ENCODE measurements at places on chromosomes 11 and 22. TPM values are rescaled to one million over a fixed set of nuclear protein-coding genes. Genes with fewer than 3 reads are reported as not detected.

- no peaks in the 10 kb centered on the region for H3K27me3 ChIP-seq
- no peak for DNase-seq
- peak overlapping the region; percentile 25 for H3K27ac ChIP-seq
- H3K4me3 ChIP-seq: no peak overlapping the region
Measured at GRCh38 chr22:46649141-46650077, 29.2 kb downstream of the GRAMD4 start.

GRCh38 chr11:77647654-77648305 is 10.2 kb upstream of the CLNS1A start:
- no peak overlapping the region for H3K27ac ChIP-seq
- no peaks in the 10 kb centered on the region for H3K4me1 ChIP-seq
- no peaks in the 10 kb centered on the region for H3K36me3 ChIP-seq
- no peak for DNase-seq

DNA sequence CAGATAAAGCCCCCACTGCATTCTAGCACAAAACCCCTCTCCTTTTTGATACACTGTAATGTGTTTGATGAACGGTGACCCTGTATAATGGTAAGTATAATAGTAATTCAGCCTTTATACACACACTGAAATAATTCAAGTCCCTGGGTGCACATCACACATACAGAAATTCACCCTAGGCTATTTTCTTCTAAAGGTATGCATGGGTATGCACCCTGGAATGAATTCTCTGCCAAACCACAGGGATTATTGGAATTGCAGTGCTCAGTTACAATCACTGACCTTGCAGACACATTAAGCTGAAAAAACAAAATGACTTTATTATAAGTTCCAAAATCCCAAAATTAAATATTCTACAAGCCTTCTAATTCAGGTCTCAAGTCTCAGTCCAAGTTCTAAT is 245.9 kb upstream of the FAT3 start:
- no peaks in the 10 kb centered on the region for H3K27me3 ChIP-seq
- no peak overlapping the region for H3K27ac ChIP-seq
- H3K4me1 ChIP-seq: no peaks in the 10 kb centered on the region

OR8G5 gene
- total RNA-seq: not detected

FIBIN gene
- 9.8 TPM for total RNA-seq

DNA sequence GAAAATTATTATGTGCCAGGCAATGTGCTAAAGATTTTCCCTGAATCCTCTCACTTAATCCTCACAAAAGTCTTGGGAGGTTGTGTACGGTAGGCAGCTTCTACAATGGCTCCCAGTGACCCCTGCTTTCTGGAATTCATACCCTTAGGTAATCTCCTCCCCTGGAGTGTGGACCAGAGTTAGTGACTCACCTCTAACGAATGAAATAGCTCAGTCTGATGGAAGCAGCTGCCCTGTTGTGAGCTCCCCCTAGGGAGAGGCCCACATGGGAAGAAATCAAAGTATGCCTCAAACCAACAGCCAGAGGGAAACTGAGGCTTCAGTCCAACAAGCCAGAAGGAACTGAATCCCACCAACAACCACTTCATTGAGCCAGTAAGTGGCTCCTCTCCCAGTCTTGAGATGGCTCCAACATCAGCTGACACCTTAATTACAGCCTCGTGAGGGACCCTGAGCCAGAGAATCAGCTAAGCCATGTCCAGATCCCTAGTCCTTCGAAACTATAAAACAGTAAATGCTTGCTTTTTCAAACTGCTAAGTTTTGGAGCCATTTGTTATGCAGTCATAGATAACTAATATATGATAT is 98.9 kb upstream of the ISX start:
- H3K4me1 ChIP-seq: no peaks in the 10 kb centered on the region
- no peaks in the 10 kb centered on the region for H3K36me3 ChIP-seq
- no peak overlapping the region for H3K27ac ChIP-seq
- H3K27me3 ChIP-seq: no peaks in the 10 kb centered on the region
- no peak for DNase-seq

DNA sequence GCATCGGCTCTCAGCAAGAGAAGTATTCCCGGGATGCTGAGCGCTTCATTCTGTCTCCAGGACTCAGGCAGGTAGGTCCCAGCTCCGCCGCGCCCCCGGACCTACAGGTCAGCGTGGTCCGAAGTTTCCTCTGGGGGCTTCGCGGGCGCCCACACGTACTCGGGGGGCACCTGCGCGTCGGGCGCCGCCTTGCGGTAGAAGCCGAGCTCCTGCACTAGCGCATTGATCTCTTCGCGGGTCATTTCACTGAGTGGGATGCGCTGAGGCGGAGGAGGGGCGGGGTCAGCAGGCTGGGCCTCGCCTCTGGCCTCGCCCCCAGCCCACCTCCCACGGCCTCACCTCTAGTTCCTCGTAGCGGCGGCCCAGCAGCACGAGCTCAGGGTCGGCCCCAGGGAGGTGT is 2.5 kb downstream of the SELENOM start:
- H3K36me3 ChIP-seq: peaks cover 2% of the 10 kb centered on the region
- DNase-seq: no peak
- H3K4me3 ChIP-seq: peak overlapping the region; percentile 74
- H3K27ac ChIP-seq: peak overlapping the region; percentile 95

GRCh38 chr11:72836111-72836510 is 21.9 kb downstream of the ATG16L2 start:
- no peaks in the 10 kb centered on the region for H3K27me3 ChIP-seq
- no peak for DNase-seq
- H3K36me3 ChIP-seq: no peaks in the 10 kb centered on the region
- peak overlapping the region; percentile 71 for H3K27ac ChIP-seq
- no peak overlapping the region for H3K4me3 ChIP-seq
- peaks cover 64% of the 10 kb centered on the region for H3K4me1 ChIP-seq

- H3K4me3 ChIP-seq: no peak overlapping the region
- no peak overlapping the region for H3K27ac ChIP-seq
- H3K36me3 ChIP-seq: no peaks in the 10 kb centered on the region
Measured at GRCh38 chr11:13448876-13449275, 14.1 kb downstream of the BTBD10 start.

THRSP gene
- total RNA-seq: not detected
